Activated naive CD4-positive, alpha-beta T cell treated with anti-CD3 and anti-CD28 coated beads, Interleukin-2, amount 50 U/mL, for 16 hours (primary cell): ENCODE measurements at places on chromosomes 16 and 17.

DNA sequence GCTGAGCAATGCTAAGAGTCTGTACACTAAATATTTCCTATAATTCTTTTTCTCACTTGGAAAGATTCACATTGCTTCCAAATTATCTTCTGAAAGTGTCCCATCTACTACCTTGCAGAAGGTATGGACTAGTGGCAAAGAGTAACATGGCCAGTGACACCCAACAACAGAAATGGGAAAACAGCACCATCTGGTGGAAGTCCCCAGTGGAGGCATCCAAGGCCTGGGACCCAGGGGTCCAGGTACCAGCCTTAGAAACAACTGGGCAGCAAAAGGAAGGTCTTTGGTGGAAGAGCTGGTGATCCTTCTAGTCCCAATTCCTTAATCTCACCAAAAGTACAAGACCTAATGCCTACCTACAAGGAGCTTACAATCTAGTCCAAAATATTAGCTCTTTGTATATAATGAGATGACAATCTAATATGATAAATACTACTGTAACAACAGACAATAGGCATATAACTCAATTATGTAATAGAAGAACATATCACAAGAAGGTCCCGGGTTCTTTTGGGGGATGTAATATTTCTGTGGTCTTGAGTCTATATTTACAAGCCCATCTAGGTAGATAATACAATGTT lies 55.3 kb downstream of the SKAP1 start:
- peak; percentile 23 for DNase-seq

DNA sequence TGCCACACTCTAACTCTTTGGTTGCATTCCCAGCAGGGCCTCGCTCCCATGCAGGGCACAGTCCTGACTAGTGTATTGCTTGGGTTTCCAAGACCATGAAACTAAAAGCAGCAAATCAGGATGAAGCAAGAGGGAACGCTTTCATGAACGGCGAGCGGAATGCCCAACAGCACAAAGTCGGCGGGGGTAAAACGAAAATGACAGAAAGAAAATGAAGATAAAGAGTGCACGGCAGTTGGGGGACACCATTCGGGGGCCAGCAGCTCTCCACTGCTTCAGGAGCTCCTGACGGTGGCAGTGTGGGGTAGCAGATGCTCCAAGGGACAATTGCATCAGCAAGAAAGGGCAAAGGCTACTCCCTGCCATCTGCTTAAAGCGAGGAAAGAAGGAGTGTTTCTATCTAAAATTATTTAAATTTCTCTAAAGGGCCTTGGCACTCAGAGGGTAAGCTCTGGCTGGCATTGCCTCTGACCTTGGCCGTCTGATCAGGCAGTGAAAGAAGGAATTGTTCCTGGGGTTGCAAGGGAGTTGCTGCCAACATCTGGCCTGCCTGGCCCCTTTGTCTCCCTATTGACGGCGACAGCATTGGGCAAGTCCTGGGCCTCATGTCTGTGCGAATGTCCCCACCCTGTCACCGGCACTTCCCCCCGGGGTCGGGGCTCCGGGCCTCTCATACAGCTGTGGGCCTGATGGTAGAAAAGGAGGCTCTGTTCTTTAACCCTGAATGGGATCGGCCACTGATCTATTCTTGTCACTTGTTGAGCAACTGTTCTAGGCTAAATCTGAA lies 138.2 kb downstream of the CMIP start:
- no peak for DNase-seq

- no peak for DNase-seq
These were observed 365.4 kb upstream of the C16orf82 start for GRCh38 chr16:26701243-26701886.

GRCh38 chr17:82754297-82755208 lies 2.7 kb downstream of the TBCD start:
- DNase-seq = no peak

DNA sequence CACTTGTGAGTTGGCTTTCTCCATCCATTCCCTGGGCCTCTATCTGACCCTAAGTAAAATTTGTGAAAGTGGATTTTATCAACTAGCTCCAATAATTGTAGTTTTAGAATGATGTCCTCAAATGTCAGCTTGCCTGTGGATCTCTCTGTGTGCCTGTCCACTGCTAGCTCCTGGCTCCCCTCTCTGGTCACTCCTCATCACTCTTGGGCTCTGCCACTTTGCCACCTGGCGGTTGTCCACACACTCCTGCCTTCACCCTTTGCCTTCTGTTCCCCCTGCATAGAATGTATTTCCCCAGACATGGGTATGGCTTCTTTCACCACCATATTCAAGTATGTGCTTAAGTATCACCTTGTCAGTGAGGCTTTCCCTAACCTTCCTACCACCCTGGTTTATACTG lies 19.8 kb downstream of the ANKFN1 start:
- DNase-seq = no peak

GRCh38 chr17:69534235-69534621 lies 119.7 kb downstream of the MAP2K6 start:
- DNase-seq = no peak

DNA sequence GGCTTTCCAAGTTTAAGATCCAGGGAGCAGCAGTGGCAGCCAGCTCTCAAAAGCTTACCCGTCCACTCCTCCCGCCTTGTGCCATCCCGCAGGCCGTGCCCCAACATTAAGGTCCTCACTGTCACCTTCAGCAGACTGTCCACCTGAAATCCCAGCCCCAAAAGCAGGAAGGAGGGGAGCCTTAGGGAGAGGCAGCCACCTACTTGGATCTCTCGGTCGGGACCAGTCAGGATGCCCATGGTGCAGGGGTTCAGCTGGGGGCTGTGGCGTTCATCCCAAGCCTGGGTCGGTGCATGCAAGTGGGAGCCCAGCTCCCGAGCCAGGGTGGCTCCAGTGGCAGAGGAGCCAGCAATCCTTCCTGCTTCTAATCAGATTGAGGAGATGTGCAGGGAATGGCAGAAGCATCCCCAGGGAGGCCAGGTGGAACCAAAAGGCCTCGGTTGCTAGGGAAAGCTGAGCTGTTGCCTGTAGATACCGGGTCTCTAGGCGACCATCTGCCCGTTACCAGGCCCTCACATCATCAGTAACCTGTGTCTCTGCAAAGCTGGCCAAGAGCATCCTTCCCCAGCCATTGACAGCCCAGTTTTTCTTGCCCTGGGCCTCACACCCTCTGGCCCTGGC lies 24.6 kb downstream of the CNGB1 start:
- DNase-seq = no peak

- no peak for DNase-seq
These were observed 2.8 kb downstream of the MEOX1 start for GRCh38 chr17:43658900-43659299.

DNA sequence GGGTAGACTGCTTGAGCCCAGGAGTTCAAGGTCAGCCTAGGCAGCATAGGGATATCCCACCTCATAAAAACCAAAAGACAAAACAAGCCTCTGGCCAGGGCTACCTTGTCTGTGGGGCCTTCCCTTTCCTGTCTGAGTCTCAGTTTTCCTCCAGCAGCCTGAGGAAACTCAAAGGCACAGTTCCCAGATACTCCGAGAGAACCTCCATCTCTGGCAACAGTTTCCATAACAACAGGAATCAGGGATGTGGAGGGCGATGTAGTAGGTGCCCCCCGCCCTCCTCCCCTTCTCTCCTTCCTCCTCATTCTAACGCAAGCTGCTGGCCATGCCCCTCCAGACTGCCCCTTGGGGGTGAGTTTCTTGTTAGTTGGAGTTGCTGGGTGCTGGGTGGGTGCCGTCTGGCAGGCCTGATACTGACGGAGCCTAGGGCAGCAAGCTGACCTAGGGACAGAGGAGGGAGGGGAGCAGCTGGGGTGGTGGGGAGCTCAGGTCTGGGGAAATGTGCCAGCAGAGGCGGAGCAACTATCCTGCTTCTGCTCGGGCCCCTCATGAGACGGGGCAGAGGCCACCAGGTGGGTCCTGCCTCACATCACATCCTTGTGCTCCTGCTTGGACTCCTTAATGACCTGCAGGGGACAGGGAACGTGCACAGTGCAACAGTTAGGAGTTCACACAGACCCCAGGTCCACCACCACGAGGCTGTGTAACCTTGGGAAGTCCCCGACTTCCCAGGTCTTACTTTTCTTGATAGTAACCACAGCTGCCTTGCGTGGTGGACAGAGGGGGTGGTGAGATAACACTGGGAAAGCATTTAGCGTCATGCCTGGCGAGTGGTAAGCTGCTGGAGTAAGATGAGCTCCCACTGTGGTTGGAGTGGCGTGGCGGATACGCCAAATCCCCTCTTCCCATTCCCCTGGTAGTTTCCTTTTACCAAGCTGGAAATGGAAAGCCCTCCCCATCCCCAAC lies 7.8 kb upstream of the EFTUD2 start:
- no peak for DNase-seq

DNA sequence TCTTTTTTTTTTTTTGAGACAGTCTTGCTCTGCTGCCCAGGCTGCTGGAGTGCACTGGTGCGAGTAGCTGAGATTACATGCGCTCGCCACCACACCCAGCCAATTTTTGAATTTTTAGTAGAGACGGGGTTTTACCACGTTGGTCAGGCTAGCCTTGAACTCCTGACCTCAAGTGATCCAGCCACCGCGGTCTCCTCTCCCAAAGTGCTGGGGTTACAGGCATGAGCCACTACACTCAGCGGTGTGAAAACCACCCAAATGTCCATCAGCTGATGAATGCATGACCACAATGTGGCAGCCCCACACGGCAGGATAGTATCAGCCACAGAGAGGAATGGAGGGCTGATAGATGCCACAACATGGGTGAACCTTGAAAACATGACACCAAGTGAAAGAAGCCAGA lies 2.1 kb downstream of the P2RX5 start:
- DNase-seq = no peak

- DNase-seq = no peak
These were observed 44.5 kb downstream of the SLFN5 start for GRCh38 chr17:35287286-35287811.

GRCh38 chr16:9820476-9821246 lies 361.6 kb downstream of the GRIN2A start:
- DNase-seq = no peak

DNA sequence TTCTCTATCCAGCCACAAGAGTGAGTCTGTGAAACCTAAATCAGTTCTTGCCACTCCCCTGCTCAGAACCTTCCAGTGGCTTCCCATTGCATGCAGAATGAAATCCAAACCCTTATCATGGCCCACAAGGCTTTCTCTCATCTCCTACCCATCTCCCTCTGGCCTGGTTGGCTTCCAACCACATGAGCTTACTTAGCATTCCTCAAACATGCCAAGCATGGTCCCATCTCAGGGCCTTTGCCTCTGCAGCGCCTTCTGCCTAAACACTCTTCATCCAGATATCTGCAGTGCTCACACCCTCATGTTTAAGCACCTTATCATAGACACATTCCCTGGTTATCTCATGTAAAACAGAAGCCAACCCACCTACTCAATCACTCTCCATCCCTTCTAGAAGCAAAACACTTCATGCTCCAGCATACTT lies 15.5 kb downstream of the TK2 start:
- DNase-seq = no peak

- DNase-seq = peak; percentile 29
These were observed 415 bp downstream of the XYLT1 start for GRCh38 chr16:17470182-17470907.

DNA sequence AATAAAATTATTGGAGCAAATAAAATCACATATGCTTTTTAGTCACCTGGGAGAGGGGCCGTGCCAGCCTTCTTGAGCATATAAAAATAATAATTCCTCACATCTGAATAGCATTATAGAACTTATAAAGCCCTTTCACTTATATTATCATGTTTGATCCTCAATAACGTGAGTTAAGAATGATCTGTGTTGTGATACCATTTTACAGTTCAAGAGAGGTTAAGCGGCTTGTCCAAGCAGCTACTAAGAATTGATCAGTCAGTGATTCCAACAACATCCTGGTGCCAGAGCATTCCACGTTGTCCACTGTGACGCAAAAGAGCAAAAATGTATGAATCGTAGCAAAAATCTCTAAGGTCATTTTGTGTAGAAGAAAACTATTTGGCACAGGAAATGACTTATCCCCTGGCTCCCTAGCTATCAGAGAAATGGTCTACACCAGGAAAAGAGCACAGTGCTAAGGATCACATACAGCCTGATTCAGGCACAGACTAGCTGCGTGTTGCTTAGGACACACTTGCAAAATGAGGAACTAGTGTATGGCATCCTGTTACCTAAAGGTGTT lies 33.0 kb downstream of the ANKFN1 start:
- no peak for DNase-seq

GRCh38 chr16:55760310-55761001 lies 72.4 kb downstream of the CES1 start:
- no peak for DNase-seq

- no peak for DNase-seq
These were observed 82.4 kb downstream of the ANKRD11 start for GRCh38 chr16:89407925-89408300.

DNA sequence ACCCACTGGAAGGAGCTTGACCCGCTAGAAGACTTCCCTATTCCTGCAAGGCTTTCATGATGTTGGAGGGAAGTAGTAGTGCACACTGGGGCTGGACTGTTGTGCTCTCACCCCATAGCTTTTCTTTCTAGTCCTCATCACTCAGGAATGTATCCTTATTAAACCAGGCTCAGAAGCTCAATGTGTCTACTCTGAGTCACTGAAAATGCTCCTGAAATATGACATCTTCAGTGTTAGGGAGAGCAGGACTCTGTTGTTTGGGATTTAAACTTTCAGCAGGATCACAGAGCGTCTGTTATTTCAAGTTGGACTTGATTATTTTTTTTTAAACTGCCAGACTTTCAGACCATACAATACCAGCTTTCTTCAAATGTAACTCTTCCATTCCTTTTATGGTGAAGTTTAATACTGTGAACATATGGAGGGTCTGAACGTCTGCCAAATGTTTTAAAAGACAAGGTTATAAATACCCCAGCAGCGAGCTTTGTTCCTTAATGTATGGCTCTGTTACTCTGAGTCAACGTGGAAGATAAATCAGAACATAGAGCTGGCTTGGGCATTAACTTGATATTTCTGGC lies 257.5 kb downstream of the CDH11 start:
- no peak for DNase-seq

DNA sequence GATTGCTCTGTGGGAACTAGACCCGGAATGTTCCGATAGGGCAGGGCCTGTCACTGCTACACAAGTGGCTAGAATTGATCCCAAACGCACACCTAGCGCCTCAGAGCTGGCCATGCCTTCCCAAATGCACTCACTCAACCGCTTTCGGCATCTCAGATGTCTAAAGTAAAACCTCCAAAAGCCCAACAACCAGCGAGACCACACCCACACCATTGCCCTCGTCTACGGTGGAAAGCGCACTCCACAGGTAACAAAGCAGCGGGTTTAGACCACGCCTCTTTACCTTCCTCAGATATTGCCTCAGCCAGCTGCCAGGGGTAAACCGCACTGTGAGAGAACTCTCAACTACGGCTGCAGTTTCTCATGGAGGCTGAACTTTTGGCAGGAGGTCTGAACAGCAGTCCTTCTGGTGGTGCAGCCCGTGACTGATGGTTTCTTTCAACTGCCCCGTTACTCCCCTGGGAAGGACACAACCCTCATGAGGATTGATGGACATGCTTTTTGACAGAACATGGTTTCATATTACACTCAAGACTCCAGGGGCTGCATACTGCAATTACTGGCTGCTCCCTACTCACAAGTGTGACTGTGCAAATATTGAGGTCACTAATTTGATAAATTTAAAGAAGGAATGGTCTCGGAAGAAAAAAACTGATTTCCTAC lies 34.5 kb downstream of the USP7 start:
- DNase-seq = no peak
